ENCODE measurements at places on chromosomes 2 and 18. TPM values are rescaled to one million over a fixed set of nuclear protein-coding genes. Genes with fewer than 3 reads are reported as not detected.

Gene PRKD3
- 17.4 TPM for total RNA-seq

Gene C1D
- total RNA-seq, result 11.2 TPM

Gene CD8B
- not detected for total RNA-seq

Gene CYS1
- total RNA-seq, result 0.52 TPM

Gene SERPINB12
- 0.60 TPM for total RNA-seq

Gene RTP5
- total RNA-seq, result not detected

Gene TNFRSF11A
- total RNA-seq, result 5.7 TPM

Gene NEB
- total RNA-seq, result 1.7 TPM

Gene IL1R2
- total RNA-seq, result 19.0 TPM
